Spinal cord (tissue), 10 donors: ENCODE measurements at places on chromosomes 1 and 21. TPM values are rescaled to one million over a fixed set of nuclear protein-coding genes. Genes with fewer than 3 reads are reported as not detected.

GRCh38 chr1:13819642-13820041 lies 119.7 kb downstream of the PRDM2 start:
- no peak for DNase-seq

DNA sequence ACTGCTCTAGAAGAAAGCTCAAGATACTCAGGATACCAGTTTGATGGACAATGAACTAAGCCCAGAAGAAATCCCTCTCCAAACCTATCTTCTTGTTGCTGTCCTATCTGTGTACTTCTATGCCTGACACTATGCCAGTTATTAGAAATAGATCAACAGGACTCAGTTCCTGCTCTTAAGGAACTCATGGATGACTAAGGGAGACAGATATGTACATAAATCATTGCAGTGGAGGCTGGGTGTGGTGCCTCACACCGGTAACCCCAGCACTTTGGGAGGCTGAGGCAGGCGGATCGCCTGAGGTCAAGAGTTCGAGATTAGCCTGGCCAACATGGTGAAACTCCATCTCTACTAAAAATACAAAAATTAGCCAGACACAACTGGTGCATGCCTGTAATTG lies 42.4 kb upstream of the AK4 start:
- no peak for DNase-seq

DNA sequence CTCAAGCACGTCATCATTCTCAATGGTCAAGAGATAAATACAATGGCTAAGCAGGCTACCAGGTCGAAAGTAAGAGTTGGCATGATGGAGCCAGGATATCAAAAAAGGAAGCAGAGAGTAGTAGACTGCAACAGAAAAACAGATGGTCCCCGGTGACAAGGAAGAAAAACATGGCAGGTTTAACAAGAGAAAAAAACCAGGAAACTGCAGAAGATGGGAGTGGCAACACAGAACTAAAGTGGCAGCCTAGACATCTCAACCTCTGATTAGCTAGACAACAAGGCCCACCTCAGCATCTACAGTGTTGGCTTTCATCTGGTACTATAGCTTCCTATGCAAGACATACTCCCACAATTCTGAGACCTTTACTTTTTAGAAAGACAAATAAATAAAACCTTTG lies 3.1 kb downstream of the UBR4 start:
- DNase-seq = no peak

DNA sequence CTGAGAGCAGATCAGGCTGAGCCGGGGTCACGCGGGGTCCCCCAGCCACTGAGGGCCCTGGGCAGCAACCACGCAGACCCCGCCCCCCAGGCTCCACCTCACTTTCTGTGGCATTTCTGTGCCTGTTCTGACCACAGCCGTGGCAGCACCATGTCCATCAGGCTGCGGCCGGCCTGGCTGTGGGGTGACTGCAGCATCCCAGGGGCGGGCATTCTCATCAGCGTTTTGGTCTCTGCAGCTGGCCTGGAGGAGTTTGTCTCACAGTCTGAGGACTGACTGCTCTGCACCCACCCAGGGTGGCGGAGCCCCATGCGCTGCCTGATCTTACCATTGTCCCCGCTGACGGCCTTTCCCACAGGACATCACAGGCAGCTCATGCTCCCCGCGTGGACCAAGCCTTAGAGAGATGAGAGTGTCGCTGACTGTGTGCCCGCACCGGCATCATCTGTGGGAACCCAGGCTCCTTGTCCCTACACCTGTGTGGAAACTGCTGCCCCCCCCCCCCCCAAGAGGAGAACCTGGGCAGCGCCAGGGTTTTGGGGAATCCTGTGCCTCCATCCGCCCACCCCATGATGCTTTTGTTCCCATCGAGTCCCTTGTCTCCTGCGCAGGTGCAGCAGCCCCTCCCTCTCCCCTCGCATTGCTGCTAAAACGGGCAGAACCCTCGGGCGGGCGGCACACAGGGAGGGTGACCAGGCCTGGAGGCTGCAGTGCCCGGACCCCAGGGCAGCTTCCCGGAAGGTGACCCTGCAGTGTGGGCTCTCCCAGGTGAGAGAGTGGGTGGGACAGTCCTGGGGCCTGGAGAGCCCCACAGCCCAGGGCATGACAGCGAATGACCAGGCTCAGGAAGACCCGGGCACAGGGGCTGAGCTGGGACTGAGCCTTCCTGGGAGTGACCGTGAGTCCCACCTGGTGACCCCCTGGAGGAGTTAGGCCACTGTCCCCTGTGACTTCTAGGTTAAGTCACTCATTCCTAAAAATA lies 1.8 kb downstream of the KRTAP10-1 start:
- no peak for DNase-seq

DNA sequence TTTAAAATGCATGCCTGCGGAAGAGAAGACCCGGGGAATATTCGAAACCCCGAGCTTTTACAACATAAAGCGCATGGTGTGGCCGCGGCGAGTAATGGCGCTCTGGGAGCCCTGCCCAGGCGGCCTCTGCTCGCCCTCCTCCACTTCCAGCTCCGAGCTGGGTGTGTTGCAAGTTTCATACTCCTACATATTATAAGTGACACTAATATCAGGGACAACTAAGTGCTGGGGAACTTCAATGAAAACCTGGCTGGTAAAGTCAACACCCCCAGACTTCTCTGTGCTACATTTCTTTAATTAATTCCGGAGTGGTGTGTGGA lies 11.8 kb downstream of the SIM2 start:
- DNase-seq = no peak

DNA sequence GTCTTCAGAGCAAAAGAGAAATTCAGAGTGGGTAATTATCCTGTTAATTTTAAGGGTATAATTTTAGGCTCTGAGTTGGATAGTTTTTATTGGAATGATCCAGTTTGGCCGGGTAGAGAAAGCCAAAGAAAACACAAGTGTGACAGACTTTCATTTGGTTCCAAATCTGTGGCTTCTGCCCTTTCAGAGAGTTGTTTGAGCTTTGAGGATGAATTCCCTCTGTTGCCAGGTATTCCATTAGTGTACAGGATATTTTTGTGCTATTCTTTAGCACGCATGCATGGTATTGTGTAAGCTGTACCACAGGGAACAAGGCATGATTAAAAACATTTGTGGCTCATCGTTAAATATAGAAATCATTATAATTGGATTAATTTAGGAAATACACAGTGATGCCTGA lies 384.4 kb downstream of the ADGRL2 start:
- DNase-seq = no peak

DNA sequence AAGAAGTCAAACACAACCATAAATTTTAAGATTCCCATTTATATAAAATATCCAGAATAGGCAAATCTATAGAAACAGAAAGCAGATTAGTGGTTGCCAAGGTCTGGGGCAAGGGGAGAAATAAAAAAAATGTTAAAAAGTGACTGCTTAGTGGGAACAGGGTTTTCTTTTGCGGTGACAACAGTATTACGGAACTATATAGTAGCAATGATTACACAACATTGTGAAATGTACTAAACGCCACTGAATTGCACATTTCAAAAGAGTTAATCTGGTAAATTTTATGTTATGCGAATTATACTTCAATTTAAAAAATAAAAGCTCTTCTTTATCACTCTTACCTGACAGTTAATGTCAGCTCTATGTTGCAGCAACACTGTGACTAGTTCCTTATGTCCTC lies 105.2 kb downstream of the ACBD6 start:
- no peak for DNase-seq

DNA sequence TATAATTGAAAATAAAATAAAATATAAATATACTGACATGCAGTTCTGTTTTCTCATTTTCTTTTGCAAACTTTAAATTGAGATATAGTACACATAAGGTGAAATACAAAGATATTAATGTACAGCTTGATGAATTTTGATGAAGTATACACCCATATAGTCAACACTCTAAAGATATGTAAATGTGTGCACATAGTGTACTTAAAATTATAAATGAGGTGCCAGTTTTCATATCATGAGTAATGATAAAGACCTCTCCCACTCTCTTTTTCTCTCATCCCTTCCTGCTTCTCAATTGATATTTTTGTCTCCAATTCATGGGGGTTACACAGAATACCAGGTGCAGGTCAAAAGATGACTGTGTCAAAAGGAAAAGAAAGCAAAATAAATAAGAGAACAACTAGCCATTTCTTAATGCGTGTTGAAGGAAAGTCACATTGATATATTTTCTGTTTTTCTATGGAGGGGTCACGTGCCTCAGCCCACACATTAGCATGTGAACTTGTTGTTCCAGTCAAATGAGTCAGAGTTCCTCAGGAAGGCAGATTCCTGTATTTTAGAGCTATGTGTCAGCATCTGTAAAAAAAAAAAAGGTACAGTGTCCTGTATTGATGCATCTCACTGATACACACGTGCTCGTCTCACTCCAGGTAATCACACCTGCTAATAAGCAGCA lies 64.3 kb upstream of the HOOK1 start:
- DNase-seq = no peak

DNA sequence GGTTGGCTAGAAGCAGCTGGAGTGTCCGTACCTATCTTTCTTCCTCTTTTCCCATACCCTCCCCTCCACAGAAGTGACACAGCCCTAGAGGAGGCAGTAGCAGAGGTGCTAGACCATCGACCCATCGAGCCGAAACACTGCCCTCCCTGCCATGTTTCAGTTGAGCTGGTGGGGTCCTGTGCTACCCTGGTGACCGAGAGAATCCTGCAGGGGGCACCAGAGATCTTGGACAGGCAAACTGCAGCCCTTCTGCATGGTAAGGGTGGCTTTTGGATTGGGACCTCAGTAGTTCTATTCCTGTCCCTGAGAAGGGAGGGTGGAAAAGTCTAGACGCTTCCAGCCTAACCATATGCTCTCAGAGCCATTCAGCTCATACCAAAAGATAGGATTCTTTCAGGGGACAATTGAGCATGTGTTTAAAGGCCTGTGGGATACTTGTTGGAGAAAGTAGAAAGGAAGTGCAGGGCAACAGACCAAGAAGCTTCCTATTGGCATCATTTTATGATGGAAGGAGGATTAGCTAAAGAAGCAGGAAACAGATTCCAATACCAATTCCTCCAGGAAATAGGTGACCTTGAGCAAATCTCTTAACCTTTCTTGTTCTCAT lies 11.7 kb upstream of the BNIPL start:
- DNase-seq = no peak

DNA sequence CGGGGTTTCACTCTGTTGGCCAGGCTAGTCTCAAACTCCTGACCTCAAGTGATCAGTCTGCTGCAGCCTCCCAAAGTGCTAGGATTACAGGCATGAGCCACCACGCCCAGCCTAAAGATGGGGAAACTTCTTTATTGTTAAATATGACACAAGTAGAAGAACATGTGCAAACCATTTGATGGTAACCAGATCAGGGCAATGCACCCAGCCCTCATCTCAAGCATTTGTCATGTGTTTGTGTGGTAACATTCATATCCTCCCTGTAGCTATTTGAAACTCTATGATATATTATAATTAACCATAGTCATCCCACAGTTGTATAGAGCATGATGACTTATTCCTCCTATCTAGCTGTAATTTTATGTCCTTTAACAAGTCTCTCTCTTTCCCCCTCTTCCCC lies 119.5 kb upstream of the TMPRSS2 start:
- DNase-seq = no peak

DNA sequence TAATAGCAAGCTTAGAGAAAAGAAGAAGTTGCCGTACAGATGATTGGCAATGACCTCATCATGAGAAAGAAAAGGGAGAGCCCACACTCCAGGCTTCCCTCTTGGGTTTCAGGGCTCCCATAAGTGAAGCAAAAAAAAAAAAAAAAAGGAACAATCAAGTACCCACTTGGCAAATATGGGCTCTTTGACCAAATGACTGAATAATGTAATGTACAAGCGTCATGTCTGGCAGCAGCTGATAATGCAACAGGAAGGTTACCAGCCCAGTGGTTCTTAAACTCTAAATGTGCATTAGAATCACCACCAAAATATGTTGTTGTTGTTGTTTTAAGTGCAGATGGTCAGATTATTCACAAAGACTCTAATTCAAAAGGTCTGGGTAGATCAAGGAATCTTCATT lies 13.5 kb downstream of the TNFSF4 start:
- DNase-seq = no peak

GRCh38 chr1:243525085-243525487 lies 269.2 kb downstream of the SDCCAG8 start:
- no peak for DNase-seq

- no peak for DNase-seq
These were observed 164.2 kb downstream of the PPIAL4G start for GRCh38 chr1:148318904-148319242.

GRCh38 chr1:205604059-205604458 lies 27.8 kb downstream of the ELK4 start:
- no peak for DNase-seq

DNA sequence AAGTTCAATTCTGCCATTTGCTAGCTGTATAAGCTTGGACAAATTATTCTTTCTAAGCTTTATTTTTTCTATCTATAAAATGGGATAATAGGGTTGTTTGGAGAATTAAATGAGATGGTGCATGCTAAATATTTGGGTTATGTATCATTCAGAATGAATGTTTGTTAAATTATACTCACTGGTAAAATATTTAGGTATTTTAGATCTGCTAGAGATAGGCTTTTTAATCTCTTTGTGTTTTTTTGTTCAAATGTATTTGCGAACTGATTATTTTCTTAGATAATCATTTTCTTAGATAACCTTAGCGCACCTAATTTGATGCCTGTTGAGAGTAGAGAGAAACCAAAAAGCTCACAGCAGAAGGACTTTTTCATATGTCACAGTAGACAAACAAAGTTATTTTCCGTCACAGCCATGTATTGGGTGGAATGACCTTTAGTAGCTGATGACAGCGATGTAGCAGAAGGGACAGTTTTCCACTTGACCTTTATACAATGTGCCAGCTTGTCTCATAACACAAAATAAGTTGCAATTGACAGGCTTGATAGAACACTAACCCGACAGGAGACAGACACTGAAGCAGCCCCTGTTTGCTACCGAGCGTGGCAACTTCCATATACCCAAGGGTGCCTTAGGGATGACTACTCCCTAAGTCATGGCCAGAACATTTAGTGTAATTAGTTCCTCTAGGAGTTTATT lies 93.0 kb downstream of the DISC1 start:
- DNase-seq = no peak

DNA sequence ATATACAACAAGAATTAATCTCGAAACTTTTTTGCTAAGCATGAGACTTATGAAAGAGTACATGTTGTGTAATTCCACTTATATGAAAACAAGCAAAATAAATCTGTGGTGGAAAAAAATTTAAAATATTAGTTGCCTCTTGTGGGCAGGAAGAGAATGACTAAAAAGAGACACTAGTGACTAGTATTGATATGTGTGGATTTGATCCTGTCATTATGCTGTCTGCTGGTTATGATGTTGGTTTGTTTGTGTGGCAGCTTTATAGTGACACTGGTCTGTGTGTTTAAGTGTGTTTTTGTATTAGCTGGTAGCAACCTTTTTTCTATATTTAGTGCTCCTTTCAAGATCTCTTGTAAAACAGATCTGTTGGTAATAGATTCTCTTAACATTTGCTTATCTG lies 267.8 kb upstream of the NRIP1 start:
- no peak for DNase-seq

Gene A3GALT2
- 0.57 TPM for polyA plus RNA-seq

Gene ALX3
- polyA plus RNA-seq = not detected

Gene ANGEL2
- 38.4 TPM for polyA plus RNA-seq

Gene TOMM20
- 180 TPM for polyA plus RNA-seq

Gene EPHA2
- 3.7 TPM for polyA plus RNA-seq

Gene S1PR1
- 75.7 TPM for polyA plus RNA-seq

Gene RBM11
- polyA plus RNA-seq = 8.7 TPM

Gene OPRD1
- 0.40 TPM for polyA plus RNA-seq

Gene EDN2
- not detected for polyA plus RNA-seq

Gene DYNLT5
- polyA plus RNA-seq = 29.7 TPM

Gene MLLT11
- 182 TPM for polyA plus RNA-seq

Gene AMY2A
- not detected for polyA plus RNA-seq
